ENCODE measurements at places on chromosomes 5 and 9.

DNA sequence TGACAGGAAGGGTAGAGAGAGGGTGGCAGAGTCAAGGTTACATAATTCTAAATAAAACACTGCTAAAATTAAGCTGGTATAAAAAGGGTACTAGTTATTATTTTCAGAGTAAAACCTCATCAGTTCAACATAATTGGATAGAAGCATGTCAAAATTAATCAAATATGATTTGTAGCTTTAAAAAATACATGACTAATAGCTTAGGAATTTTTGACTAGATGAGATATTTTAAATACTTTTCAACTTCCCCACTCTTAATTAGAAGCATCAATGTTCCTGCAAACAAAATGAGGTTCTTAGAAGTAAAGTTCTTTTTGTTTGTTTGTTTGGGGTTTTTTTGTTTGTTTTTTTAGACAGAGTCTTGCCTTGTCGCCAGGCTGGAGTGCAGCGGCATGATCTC lies 29.1 kb downstream of the HTR4 start:
- DNase-seq: no peak

DNA sequence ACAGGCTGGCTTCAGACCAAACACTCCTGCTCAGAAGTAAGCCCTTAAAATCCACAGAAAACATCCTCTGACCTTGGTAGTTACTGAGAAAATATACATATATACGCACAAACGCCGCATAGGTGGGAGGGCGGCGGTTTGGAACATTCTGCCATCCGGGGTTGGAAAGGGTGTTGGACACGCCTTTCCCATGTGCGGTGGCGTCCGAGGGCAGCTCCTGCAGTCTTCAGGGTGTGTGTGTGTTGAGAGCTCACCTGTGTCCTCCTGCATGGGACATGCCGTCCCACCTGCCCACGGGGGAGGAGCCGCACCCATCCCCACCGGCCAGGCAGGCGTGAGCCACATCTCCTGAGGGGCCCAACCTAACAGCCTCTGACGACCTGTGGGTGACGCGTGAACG lies 28.2 kb downstream of the SLC9A3 start:
- DNase-seq: no peak

DNA sequence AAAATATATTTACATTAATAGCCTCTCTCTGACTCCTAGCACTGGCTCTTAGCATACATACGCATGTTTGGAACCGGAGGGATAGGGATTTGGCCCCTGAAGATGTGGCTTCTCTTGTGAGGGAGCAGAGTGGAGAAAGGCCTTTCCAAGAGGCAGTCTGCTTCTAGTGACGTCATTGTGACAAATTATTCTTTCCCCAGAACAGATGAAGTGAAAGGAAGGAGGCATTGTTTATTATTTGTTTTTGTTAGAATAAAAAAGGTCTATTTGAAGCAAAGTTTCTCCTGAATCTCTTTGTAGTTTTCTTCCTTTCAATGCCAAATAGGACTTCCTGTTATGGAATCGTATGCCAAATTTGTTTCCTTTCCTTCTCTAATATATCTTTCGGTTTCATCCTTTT lies 361.6 kb downstream of the ICE1 start:
- DNase-seq: no peak

DNA sequence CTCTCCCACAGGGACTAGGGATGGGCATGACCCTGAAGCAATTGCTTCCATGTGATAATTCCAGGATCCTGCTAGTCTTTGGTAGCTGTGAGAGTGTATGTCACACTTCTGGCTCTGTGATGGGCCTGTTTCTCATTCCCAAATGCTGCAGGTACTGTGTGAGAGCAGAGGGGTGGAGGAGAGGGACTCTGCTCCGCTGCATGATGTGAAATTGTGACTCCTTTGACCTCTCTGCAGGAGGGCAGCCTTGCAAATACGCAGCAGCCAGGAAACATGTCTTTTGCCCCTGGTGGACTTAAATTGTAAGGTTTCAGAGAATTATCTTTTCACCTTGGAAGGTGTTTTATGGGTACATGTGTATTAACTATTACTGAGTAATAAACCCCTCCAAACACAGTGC lies 61.6 kb downstream of the SFXN1 start:
- no peak for DNase-seq

- DNase-seq: no peak
These were observed 519.3 kb downstream of the ISL1 start for GRCh38 chr5:51902512-51902911.

DNA sequence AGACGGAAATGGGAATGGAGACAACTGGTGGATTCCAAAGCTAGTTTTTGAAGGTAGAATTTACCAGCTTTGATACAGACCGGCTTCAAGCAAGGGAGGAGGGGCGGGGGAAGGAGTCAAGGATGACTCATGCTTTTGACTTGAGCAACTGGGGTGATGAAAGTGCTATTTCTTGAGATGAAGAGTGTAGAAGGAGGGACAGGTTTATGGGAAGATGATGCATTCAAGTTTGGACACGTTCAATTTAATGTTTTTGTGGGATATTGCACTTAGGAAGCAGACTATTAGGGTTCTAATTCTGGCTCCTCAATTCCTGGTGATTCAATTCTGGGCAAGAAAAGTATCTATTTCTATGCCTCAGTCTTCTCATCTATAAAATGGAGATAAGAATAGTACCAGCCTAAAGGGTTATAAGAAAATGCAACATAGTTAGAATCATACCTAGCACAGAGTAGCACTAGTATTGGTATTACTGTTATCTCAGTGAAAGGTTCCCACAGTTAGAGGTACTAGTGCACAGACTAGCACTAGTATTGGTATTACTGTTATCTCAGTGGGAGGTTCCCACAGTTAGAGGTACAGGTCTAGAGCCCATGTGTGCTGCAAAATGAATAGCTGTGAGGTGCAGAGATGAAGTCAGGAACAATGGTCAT lies 4.6 kb downstream of the NIPAL4 start:
- no peak for DNase-seq

GRCh38 chr9:134618833-134619447 lies 22.7 kb upstream of the COL5A1 start:
- no peak for DNase-seq

GRCh38 chr5:174794931-174795672 lies 70.7 kb downstream of the MSX2 start:
- DNase-seq: no peak

Data from activated CD8-positive, alpha-beta memory T cell treated with anti-CD3 and anti-CD28 coated beads for 48 hours (primary cell).